ENCODE measurements at places on chromosomes 2 and 18. TPM values are rescaled to one million over a fixed set of nuclear protein-coding genes. Genes with fewer than 3 reads are reported as not detected.

GRCh38 chr2:105402809-105403208 lies 4.0 kb upstream of the FHL2 start:
- no peak for DNase-seq

- no peak for DNase-seq
These were observed 43.1 kb downstream of the RMP24 start for GRCh38 chr18:36015629-36016028.

DNA sequence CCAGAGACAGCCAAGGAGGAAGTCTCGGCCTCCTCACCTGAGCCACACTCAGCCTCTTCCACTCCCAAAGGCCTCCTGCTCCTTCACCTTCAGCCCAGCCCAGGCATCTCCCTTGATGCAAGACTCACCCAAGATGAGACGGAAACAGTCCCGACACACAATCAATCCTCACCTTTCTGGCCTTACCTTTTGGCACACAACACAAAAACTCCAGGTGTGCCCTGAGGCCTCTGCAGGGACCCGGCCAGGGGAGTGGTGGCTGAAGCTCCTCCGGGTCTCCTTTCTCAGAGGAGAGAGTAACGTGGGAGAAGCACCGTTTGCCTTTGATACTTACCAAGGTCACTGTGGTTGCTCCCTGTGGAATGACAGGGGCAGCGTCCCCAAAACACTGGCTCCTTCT lies 23.8 kb upstream of the EFHD1 start:
- no peak for DNase-seq

DNA sequence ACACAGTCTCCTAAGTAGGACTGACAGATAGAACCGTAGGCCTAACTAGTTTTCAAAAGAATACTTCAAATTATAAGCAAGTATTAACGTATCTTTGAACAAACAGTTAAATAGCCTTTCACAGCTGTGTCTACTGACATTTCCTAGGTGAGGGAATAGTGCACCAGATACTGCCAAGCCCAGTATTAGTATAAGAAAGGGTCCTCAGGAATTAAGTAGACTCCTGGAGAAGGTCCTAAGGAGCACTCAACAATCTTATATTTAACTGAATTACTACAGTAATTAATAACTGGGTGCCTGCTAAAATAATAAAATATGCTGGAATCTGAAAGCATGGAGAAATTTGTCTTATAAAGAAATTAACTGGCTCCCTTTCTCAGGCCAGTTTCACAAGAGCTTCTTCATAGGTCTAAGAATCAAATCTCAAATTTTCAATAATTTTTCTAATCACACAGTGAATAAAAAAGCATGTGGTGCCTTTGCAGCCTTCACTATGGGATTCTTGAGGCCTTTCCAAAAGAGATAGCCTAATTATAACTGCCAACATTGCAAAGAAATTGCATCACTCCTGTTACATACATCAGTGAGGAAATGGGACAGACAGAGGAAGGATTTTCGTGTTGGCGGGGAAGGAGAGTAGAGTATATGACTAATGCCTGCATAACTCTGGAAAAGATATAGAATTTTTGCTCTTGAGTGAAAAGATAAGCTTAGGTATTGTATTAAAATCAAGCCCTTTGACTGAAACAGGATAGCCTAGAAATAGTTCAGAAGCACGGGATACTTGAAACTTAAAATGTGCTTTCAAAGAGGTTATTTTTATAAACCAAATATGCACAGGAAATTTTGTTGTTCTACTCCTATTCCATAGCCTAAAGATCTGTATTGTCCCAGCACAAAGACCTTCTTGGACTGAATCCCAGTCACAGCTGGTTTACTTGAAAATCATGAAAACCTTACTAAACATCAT lies 228.6 kb upstream of the STK17B start:
- DNase-seq = peak; percentile 92

DNA sequence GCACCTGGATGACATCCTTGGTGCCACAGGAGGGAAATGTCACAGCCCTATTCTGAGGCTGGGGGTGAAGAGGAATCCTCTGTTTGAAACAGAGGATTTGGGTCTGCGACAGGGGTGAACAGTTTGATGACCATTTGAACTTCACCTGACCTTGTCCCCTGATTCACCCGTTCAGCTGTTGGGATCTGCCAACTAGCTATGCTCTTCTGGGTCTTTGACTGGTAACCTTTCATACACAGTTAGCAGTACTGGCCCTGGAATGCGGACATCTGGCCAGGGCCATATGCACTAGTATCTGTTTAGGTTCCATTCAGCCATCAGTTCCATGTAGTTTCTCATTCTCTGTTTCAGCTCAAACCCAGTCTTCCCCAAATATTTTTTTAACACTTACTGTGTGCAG lies 72.6 kb upstream of the MCFD2 start:
- no peak for DNase-seq

DNA sequence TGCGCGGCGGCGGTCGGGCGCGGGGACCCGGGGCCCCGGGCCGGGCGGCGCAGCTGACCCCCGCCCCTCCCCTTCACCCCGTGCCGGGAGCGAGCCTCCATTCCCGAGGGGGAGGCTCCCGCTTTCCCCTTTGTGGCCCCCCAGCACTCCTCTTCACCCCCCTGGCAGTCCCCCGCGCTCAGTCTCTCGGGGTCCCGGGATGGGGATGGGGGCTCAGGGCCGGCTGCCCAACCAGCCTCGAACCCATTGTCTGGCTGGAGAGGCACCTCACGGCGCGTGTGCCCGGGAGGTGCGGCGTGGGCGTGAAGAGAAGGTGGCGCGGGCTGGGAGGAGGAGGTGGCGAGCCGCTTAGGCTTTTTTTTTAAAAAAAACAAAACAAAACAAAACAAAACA lies 748 bp downstream of the FMNL2 start:
- DNase-seq = no peak

RAB27B gene
- total RNA-seq = 10.5 TPM

All from skin of body (tissue), 3 donors.